Hair follicular keratinocyte (primary cell): ENCODE measurements at places on chromosomes 16 and 17. TPM values are rescaled to one million over a fixed set of nuclear protein-coding genes. Genes with fewer than 3 reads are reported as not detected.

Gene KRTAP4-1
- total RNA-seq = not detected in 2 replicates

Gene TSPAN10
- 0.49 TPM in 1 of 2 replicates, not detected in the other for total RNA-seq

Gene MYH1
- total RNA-seq = not detected in 2 replicates

Gene ENPP7
- total RNA-seq = not detected in 2 replicates

Gene NOXO1
- 1.2 and 2.1 TPM in 2 replicates for total RNA-seq
